ENCODE measurements at places on chromosomes 4 and X. TPM values are rescaled to one million over a fixed set of nuclear protein-coding genes. Genes with fewer than 3 reads are reported as not detected.

MAGEA12 gene
- total RNA-seq = not detected

GRCh38 chr4:41632481-41633073 lies 94.6 kb downstream of the LIMCH1 start:
- H3K27ac ChIP-seq = no peak overlapping the region
- no peak overlapping the region for H3K4me3 ChIP-seq
- H3K36me3 ChIP-seq = no peaks in the 10 kb centered on the region
- no peak for DNase-seq
- no peaks in the 10 kb centered on the region for H3K4me1 ChIP-seq
- peaks cover 2% of the 10 kb centered on the region for H3K27me3 ChIP-seq

- H3K27ac ChIP-seq = no peak overlapping the region
- H3K27me3 ChIP-seq = no peaks in the 10 kb centered on the region
- no peak overlapping the region for H3K4me3 ChIP-seq
- no peaks in the 10 kb centered on the region for H3K4me1 ChIP-seq
- no peaks in the 10 kb centered on the region for H3K36me3 ChIP-seq
These were observed 76.0 kb upstream of the TFDP3 start for GRCh38 chrX:133294126-133294525.

FGA gene
- total RNA-seq = not detected

DNA sequence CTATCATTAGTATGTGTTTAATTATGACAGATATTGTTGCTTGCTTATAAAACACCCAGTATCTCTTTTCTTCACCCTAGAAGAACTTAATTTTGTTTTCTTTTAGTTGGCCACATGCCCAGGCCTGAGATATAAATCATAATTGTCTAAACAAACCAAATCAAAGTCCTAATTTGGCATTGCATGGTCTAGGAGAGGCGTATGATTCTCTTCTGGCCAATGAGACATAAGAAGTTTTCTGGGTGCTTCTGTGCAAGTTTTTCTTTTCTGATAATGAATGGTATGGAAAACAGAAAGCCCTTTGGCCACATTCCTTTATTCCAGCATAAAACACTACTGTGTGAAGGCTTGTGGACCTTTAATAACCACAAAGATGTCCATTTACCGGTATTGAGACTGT lies 192.9 kb upstream of the CTSO start:
- DNase-seq = no peak
- H3K4me3 ChIP-seq = no peak overlapping the region
- no peaks in the 10 kb centered on the region for H3K27me3 ChIP-seq
- H3K36me3 ChIP-seq = no peaks in the 10 kb centered on the region
- no peaks in the 10 kb centered on the region for H3K4me1 ChIP-seq

CXCL3 gene
- total RNA-seq = not detected

GRCh38 chrX:6041630-6042029 lies 187.0 kb downstream of the NLGN4X start:
- DNase-seq = no peak
- no peak overlapping the region for H3K27ac ChIP-seq
- H3K4me1 ChIP-seq = no peaks in the 10 kb centered on the region
- H3K36me3 ChIP-seq = no peaks in the 10 kb centered on the region
- H3K27me3 ChIP-seq = no peaks in the 10 kb centered on the region
- H3K4me3 ChIP-seq = no peak overlapping the region

DNA sequence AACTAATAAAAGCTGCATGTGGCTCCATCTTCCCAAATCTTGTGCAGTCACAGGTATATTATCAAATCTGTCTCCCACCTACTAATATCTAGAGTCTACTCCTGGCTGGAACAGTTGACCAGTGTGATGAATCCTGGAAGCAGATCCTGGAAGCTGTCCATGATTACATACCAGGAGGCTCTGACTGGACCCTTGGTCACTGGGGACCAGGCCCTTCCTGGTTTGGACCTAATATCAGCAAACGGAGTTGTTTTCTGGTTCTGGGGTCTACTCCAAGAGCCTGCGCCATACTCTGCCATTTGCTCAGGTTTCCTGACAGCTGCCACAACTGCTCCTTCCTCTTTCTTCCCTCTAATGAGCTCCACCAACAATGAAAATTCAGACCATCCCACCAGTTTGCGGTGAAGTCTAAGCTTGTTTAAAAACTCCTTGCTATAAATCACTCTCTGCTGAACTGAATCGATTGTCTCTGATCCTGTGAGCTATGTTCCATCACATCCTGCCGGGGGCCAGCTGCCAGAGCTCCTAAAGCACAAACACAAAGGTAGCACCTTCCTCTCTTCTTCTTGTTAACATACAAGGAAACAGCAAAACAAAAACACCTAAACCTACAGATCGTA lies 114.2 kb downstream of the PALLD start:
- no peaks in the 10 kb centered on the region for H3K36me3 ChIP-seq
- no peak overlapping the region for H3K27ac ChIP-seq
- H3K27me3 ChIP-seq = peaks cover 10% of the 10 kb centered on the region
- no peak for DNase-seq
- H3K4me3 ChIP-seq = no peak overlapping the region

- no peak overlapping the region for H3K27ac ChIP-seq
- no peaks in the 10 kb centered on the region for H3K4me1 ChIP-seq
- H3K36me3 ChIP-seq = no peaks in the 10 kb centered on the region
These were observed 436.3 kb downstream of the KLHL13 start for GRCh38 chrX:117680286-117680685.

TEX13B gene
- total RNA-seq = not detected

- peaks cover 29% of the 10 kb centered on the region for H3K36me3 ChIP-seq
- peak overlapping the region; percentile 64 for H3K4me3 ChIP-seq
- H3K27ac ChIP-seq = no peak overlapping the region
- H3K4me1 ChIP-seq = peaks cover 40% of the 10 kb centered on the region
- DNase-seq = no peak
- no peaks in the 10 kb centered on the region for H3K27me3 ChIP-seq
These were observed 197.0 kb downstream of the CAMK2D start for GRCh38 chr4:113564493-113564892.

DNA sequence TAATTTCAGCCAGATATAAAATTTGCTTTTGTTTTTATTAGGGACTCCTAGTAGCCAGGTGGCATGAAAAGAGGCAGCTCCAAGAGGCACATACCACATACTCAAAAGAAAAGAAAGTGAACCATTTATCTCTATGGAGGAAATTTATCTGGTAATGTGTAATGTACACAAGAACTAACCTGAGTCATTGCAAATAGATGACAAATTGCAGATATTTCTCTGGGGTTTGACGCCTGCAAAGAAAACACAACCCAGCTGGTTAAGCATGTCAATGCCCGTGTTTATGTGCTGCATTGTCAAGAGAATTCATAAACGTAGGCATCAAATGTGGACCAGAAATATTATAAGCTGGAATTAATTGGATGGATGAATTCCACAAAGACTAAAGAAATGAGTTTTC lies 46.9 kb upstream of the PHKA2 start:
- H3K27ac ChIP-seq = no peak overlapping the region
- no peak for DNase-seq
- no peaks in the 10 kb centered on the region for H3K4me1 ChIP-seq
- no peaks in the 10 kb centered on the region for H3K27me3 ChIP-seq
- no peaks in the 10 kb centered on the region for H3K36me3 ChIP-seq

CT45A5 gene
- not detected for total RNA-seq

NAT8L gene
- total RNA-seq = 7.3 TPM

TMEM154 gene
- total RNA-seq = 9.0 TPM

DNA sequence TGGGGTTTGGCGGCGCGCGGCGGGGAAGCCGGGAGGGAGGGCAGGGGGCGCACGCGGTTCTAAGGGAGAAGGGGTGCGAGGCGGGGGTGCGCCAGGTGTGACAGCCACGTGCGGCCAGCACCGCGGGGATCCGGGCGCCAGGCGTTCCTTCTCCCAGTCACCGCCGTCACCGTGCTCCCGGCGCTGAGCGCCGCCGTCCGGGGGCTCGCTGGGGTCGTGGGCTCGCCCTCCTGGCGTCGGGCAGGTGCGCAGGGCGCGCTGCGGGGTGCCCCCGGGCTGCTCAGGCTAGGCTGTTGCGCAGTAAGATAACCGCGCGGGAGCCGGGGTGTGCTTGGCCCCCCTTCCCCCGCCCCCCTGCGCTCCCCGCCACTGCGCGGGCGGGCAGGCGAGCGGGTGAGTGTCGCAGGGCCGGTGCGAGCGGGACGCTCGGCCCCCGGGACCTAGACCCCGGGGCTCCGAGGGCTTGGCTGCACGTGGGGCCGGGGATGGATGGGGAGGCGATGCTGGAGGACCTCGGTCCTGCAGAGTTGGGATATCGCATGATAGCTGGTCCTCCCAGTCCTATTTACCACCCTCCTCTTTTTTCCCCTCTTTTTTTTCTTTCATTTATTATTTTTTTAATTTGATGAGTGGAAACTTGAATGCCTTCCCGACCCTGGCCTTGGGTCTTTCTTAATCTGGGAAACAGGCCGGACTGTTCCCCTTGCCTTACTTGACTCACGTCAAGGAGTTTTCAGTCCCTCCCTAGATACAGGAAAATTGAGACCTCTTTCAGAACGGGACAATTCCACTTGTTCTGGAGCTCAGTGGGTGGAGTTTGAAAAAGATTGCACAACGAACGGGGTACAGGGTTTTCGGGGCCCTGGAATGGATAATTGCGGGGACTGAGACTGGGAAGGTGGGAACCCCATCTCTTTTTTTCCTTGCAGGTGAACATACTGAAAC lies 797 bp downstream of the TXLNG start:
- H3K4me3 ChIP-seq = peak overlapping the region; percentile 99
- H3K4me1 ChIP-seq = peaks cover 11% of the 10 kb centered on the region
- peak; percentile 75 for DNase-seq
- H3K27me3 ChIP-seq = no peaks in the 10 kb centered on the region
- peaks cover 6% of the 10 kb centered on the region for H3K36me3 ChIP-seq

GRCh38 chrX:77771601-77772000 lies 14.4 kb downstream of the ATRX start:
- peaks cover 12% of the 10 kb centered on the region for H3K36me3 ChIP-seq
- peaks cover 9% of the 10 kb centered on the region for H3K4me1 ChIP-seq
- DNase-seq = no peak
- H3K27me3 ChIP-seq = no peaks in the 10 kb centered on the region
- H3K27ac ChIP-seq = no peak overlapping the region
- no peak overlapping the region for H3K4me3 ChIP-seq

DNA sequence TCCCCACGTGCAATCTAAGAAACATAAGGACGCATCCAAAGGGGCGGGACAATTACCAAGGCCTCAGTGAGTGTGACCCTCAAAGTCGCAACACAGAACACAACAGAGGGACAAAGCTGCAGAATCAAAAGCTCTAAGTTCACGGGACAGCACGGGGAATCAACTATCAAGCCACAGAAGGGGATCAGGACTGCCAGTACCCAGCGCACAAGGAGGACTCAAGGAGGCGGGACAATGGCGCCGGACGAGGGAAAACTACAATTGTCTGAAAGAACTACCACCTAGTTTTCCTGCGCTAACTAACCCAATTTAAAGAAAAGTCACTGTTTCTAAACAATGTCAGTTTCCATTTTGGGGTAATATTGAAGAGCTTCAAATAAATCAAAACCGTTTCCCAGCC lies 1.3 kb downstream of the FAM53A start:
- H3K4me1 ChIP-seq = peaks cover 12% of the 10 kb centered on the region
- peaks cover 2% of the 10 kb centered on the region for H3K27me3 ChIP-seq
- H3K36me3 ChIP-seq = peaks cover 3% of the 10 kb centered on the region
- DNase-seq = no peak
- peak overlapping the region; percentile 88 for H3K27ac ChIP-seq

SULT1B1 gene
- total RNA-seq = 0.23 TPM

DNA sequence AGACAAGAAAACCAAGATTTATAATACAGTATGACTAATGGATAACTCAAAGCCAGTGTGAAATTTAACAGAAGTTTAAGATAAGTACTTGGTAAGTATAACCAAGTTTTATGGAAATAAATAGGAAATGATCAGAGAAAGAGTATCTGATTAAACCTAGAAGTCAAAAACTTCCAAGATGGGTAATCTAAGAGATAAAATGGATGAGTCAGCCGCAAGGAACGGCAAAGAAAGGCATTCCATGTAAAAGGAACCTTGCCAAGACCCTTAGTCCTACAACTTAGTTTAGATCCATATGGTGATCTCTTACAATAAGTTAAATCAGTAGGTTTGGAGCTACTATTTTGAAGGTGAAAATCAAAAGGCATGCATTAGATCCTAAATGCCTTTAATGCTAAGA lies 34.8 kb downstream of the LIN54 start:
- H3K36me3 ChIP-seq = peaks cover 41% of the 10 kb centered on the region
- H3K27ac ChIP-seq = no peak overlapping the region
- H3K4me3 ChIP-seq = no peak overlapping the region
- peak; percentile 13 for DNase-seq

GRCh38 chr4:3174371-3175338 lies 74.3 kb upstream of the MSANTD1 start:
- no peak for DNase-seq
- no peaks in the 10 kb centered on the region for H3K27me3 ChIP-seq
- no peaks in the 10 kb centered on the region for H3K4me1 ChIP-seq
- H3K36me3 ChIP-seq = peaks cover 58% of the 10 kb centered on the region
- no peak overlapping the region for H3K27ac ChIP-seq
- no peak overlapping the region for H3K4me3 ChIP-seq

DNA sequence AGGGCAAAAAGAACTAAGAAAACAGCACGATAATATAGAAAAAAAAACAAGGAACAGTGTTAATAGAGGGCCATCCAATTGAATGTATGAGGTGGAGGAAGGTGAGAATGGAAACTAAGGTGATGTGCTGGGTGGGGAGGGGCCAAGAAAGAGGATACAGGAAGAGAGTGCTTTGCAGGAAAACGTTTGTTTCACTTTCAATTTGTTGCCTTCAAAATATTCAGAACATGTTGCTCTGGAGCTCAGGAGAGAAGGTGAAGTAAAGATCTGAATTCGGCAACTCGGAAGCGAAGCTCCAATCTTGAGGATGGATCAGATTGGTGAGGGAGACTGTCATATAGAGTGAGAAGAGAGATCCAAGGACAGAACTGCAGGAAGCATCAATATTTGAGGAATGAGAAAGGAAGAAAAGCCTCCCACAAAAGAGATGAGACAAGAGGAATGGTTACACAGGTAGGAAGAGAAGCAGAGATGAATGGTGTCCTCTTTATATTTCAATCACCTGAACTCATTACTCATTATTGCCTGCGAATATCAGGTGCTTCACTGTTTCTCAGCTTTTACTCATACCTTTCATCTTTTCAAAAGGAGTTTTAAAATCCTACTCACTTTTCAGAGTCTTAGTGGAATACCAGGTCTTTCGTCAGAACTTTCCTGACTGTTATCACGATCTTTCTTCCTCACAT lies 14.7 kb upstream of the SEC24D start:
- peaks cover 17% of the 10 kb centered on the region for H3K27me3 ChIP-seq
- H3K4me1 ChIP-seq = peaks cover 21% of the 10 kb centered on the region
- peaks cover 12% of the 10 kb centered on the region for H3K36me3 ChIP-seq

DNA sequence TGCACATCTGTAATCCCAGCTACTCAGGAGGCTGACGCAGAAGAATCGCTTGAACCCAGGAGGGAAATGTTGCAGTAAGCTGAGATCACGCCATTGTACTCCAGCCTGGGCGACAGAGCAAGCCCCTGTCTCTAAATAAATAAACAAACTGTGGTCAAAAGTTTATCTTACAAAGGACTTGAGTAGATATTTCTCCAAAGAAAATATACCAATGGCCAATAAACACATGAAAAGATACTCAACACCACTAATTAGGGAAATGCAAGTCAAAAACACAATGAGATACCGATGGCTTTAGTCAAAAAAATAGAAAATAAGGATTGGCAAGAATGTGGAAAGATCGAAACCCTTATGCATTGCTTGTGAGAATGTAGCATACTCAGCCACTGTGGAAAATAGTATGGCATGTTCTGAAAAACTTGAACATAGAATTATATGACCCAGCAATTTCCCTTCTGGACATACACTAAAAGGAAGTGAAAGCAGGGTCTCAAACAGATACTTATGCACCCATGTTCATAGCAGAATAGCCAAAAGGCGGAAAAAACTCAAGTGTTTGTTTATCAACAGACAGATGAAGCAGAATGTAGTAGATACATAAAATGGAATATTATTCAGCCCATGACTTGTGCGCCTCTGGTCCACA lies 2.0 kb upstream of the CFAP97 start:
- H3K36me3 ChIP-seq = peaks cover 10% of the 10 kb centered on the region
- H3K27ac ChIP-seq = no peak overlapping the region
- peaks cover 2% of the 10 kb centered on the region for H3K27me3 ChIP-seq
- peaks cover 42% of the 10 kb centered on the region for H3K4me1 ChIP-seq
- no peak for DNase-seq

EGF gene
- not detected for total RNA-seq

Data from activated CD4-positive, alpha-beta T cell treated with anti-CD3 and anti-CD28 coated beads, Interleukin-2, amount 10 ng/mL, durations not matched to agents 24 days and 14 days (primary cell).